ENCODE measurements at places on chromosomes 12 and 14. TPM values are rescaled to one million over a fixed set of nuclear protein-coding genes. Genes with fewer than 3 reads are reported as not detected.

Gene HCFC2
- 29.9 TPM for total RNA-seq

Gene MUCL1
- not detected for total RNA-seq

Gene LEMD3
- 27.4 TPM for total RNA-seq

Gene CHGA
- not detected for total RNA-seq

Gene PAPLN
- total RNA-seq = 6.5 TPM

Gene IL22
- not detected for total RNA-seq

Gene NFATC4
- total RNA-seq = 30.3 TPM

Gene CACNA2D4
- total RNA-seq = 0.38 TPM

Measured in regular cardiac myocyte (primary cell).